NCI-H1092 (cell line): ENCODE measurements at places on chromosomes 3 and 15.

DNA sequence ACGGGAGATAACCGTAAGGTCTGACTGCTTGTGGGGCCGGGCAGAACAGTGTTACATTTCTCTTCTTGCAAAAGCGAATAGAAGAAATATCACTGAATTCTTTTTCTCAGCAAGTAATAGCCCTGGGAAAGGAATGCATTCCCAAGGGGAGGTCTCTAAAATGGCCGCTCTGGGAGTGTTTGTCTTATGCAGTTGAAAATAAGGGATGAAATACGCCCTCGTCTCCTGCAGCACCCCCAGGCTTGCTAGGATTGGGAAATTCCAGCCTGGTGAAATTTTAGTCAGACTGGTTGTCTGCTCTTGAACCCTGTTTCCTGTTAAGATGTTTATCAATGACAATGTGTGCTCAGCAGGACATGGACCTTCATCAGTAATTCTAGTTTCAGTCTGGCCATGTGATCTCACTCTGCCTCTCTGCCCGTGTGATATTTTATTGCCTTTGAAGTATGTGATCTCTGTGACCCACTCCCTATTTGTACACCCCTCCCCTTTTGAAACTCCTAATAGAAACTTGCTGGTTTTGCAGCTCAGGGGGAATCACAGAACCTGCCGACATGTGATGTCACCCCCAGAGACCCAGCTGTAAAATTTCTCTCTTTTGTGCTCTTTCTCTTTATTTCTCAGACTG is 715.6 kb downstream of the ROBO1 start:
- no peak for DNase-seq

DNA sequence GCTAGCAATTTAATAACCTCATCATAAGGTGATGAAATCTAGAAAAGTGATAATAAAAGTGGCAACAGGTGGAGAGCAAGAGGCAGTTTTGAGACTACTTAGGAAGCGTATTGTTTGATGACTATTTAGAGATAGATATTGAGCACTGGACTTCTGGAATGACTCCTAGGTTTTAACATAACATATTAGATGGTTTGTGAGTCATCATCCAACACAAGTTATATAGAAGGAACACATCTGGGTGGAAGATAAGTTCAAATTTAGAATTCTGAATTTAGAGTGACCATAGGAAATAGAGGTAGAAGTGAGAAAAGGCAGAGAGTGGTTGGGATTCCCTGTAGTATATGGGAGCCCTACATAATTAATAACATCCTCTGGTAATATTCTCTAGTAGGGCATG is 282.8 kb upstream of the ALCAM start:
- DNase-seq = no peak

DNA sequence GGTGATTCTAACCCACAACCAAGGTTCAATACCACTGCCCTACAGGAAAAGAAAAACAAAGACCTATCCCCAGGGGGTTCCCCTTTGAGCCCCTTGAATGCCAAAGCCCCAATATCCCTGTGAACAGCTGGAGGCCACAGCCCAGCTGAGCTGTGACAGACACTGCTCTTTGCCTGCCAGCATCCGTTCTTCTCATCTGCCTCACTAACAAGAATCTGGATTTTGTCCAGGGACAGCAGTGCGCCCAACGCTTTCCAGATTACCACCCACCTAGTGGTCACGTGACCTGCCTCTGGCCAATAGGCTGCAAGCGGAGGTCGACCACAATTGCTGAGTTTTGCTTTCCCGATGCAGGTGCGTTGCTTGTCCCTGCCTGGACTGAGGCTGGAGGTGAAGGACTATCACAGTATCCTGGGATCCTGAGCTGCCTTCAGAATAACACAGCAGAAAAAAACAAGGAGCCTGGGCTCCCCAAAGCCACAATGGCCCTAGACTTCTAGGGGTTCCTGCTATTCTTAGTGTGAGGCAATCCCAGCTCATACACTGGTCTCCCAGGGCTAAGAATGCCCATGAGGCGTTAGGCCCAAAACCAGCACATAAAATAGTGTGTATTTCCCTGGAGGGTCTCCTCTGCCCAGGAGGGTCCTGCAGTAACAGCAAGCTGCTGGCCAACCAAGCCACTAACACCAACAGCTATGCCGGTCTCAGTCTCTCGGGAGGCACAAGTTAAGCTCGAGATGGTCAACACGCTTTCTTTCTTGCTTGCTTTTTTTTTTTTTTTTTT is 13.8 kb downstream of the BDH1 start:
- peak; percentile 30 for DNase-seq

- DNase-seq = no peak
Observed at GRCh38 chr3:115187149-115187757, 40.2 kb upstream of the ZBTB20 start.

GRCh38 chr3:23666818-23667217 is 138.9 kb upstream of the UBE2E1 start:
- no peak for DNase-seq

- no peak for DNase-seq
Observed at GRCh38 chr15:76787273-76787672, 117.9 kb downstream of the SCAPER start.

GRCh38 chr15:74955796-74956647 is 550 bp downstream of the RPP25 start:
- DNase-seq = peak; percentile 29

DNA sequence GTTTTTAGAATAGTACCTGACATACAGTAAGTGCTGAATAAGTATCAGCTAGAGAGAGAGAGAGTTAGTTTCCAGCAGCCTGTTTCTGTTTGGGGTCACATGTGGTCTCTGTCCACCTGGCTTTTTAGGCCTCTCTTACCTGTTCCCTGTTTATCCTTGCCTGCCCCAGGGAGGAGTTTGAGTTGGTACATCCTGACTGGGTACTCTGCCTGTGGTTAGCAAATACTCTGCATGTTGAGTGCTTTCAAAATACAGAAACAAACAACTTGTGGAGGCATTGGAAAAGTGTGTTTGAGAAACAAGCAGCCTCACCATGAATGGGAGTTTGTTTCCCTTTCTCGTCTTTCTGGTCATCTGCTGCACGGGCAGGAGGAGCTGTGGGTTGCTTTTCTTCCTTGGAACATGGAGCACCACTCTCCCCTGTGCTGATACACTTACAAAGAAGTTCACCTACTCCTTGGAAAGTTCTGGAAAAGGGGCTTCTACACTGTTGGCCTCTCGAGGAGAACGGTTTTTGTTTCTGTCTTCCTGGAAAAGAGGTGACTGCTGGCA is 166.1 kb downstream of the PGPEP1L start:
- no peak for DNase-seq

DNA sequence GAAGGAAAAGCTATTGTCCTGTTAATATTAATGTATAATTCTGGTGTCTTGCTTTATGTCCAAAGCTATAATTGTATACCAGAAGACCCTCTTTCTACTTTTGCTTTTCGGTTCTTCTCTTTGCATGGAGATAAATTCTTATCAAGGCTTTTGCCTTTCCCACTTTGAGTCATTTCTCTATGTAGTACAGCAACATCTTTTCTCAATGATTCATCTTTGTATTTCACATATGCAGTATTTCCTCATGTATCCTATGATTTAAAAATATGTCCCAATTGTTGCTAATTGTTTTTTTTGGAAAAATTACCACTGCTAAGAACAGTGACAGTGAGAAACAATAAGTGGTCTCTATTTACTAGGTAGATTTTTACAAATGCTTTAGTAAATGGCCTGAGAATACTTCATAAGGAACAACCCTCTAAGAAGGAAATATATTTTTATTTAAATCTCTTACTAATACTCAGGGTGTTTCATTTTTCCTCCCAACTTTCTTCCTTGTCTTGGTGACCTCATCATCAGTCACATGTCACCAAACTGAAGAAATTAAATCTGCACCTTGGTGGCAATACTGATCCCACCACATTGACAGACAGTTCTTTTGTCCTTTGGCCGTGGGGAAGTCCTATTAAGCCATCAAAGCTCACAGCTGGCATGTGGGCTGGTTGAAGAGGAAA is 290.6 kb downstream of the SATB1 start:
- DNase-seq = no peak

DNA sequence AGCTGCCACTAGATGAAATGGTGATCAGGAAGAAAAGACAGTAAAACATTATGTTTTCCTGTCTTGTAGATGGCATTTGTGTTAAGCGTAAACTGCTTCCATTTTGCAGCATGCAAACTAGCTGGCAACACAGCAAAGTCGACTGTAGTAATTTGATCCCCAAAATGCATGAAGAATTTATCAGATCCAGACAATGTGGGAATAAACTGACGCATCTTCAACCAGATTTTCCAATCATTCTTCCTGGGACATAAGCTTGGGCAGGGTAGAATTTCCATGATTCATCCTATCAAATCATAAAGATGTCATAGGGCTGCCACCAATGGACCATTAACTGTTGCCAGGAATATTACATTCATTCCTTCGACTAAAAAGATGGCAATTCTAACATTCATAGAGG is 260.3 kb downstream of the ERC2 start:
- DNase-seq = no peak

DNA sequence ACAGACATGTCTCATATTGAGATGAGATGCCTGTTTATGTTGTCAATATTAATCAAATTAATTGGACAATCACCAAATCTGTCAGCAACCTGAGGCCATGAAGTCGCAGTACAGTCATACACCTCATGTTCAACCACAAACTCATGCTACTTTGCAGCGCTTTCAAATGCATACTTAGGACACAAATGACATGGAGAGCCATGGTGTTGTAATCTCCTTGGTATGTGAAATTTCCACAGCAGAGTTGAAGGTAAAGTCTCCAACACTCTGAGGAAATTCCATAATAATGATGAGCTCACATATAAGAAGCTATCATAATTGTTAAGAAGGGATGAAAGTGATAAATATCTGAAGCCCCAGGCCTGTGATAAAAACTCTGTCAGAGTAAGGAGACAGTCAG is 873.9 kb downstream of the MCTP2 start:
- no peak for DNase-seq

- no peak for DNase-seq
Observed at GRCh38 chr15:63028442-63029110, 14.0 kb upstream of the TPM1 start.

DNA sequence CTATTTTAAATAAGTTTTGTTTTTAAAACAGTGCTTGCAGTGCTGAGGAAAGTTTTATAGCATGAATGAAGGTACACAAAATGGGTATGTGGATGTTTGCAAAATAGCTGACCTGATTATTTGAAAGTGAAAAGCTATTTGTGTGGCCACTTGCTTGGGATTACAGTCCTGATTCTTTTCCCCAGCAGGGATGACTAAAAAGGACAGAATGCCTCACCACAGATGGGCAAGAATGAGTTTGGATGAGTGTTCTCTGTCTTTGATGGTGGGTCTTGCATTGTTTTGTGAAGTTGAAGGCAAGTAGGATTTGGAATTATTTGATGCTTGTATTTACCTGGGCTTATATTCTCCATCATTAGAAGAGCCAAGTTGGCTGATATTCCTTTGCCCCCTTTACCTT is 48.8 kb upstream of the MEIS2 start:
- no peak for DNase-seq

- no peak for DNase-seq
Observed at GRCh38 chr3:60047426-60048200, 997.8 kb upstream of the CFAP20DC start.

- no peak for DNase-seq
Observed at GRCh38 chr15:85756411-85757072, 38.2 kb downstream of the KLHL25 start.

- DNase-seq = no peak
Observed at GRCh38 chr15:88704791-88705768, 66.3 kb downstream of the ISG20 start.

DNA sequence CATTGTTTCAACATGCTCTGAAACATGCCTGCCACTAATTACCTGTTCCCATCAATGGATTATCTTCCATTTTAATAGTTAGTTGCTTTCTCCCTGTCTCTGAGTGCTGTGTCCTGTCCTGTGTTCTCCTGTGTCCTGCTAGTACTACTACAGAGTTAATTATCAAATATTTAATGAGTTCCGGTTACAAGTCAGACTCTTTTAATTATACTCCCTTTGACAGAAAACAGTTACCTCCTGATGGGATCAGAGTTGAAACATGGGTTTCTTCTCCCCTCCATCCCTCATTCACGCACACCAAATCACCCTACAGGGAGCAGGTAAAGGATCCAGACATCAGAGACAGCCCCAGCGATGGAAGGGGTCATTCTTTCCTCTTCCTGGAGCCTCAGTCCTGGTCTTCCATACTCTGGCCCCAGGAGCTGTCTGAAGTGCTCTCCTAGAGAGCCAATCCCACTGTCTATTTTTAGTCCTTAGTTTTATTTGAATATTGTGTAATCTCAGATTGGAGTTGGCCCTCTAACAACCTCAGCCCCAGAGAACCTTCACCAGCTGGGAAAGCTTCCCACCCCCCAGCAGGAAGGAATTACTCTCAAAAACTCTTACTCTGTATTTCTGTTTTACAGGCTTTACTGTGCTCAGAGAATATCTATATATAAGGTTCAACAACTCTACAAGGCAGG is 137.0 kb upstream of the C2CD4B start:
- DNase-seq = no peak

DNA sequence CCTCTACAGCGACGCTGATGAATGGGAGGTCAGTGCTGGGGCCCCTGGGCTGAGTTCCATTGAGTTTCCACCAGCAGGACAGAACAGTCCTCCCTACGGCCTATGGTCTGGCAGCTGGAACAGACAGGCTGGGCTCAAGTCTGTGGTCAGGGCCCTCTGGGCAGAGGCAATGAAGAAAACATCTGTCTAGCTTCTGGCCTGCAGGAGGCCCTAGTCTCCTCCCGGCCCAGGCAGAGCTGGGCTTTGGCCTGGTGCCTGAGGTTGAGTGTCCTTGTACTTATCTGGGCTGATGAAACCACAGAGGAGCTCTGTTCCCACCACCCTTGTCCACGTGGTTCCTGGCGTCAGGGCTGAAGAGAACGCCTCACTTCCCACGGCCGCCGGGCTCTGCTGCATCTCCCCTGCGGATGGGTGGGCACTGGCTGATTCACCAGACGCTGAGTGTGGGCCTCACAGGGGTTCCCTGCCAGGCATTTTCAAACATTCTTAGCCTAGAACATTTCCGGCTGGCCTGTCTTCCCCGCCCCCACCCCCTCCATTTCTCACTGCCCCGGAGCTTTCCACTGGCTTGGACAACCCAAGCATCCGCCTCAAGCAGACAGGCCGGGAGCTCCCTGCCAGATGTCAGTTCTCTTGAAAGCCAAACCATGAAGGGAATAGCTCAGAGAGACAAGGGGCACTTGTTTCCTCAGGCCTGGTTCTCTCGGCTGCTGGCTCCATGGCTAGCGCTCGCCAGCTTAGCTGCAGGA is 20.3 kb downstream of the PPCDC start:
- DNase-seq = peak; percentile 40

DNA sequence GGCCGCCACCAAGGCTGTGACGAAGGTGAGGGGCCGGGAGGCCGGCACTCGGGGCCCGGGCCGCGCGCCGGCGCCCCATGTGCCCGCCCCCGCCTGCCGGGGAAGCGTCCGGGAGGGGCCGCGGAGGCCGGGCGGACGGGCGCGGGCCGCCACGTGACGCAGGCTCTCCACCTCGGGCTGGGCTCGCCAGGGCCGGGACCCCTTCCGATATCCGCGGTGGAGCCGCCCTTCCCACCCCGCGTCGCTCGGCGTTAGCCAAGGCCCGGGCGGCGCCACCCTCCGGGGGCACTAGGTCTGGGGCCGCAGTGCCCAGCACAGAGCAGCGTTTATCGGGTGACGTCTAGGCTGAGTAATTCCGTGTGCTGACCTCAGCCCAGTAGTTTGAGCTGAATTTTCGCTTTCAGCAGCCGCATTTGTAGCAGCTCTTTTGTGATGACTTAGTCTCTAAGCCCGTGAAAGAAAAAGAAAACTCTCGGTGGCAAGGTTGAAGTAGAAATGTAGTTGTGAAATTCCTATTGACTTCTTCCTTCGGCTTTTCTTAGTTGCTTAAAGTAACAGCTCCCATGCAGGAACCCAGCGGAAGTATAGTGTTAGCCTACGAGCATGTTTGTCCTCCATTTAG is 885 bp downstream of the CDV3 start:
- DNase-seq = no peak

- no peak for DNase-seq
Observed at GRCh38 chr15:27324886-27325615, 354.1 kb downstream of the GABRG3 start.
